ENCODE measurements at places on chromosomes 5 and 9.

DNA sequence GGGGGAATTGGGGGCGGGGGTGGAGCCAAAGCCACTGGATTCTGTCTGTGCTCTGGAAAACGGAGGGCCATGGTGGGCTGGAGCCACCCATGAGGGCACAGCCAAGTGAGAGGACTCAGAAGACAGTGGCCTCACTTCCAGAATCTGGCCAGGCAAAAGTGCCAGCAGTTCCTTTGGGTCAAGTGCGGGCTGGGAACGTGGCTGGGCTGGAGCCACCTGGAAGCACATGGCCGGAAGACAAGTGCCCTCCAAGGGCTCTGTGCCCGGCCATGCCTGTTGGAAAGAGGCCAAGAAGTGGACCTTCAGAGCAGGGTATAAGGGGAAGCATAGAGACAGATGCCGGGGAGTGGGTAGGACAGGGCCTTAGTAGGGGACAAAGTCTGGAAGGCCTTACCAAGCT, 11.7 kb upstream of the SH3PXD2B start:
- no peak for DNase-seq

DNA sequence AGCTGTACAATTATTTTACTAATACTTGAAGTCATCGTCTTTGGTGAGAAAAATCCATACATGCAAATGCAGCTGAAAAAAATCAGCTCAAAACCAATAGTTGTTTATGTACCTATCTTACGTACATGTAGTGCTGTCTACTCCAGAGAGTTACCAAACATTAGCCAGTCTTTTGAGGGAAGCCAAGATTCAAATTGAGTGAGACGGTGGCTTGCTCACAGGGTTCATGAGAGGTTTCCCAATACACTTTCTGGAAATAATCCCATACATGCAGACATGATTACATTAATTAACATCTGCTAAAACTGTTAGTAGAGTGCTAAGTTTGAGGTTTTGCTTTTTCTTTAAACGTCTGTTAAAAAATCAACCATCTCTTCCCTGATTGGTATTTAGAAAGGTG, 2.3 kb downstream of the C9orf72 start:
- DNase-seq, result no peak

GRCh38 chr5:93358176-93358575, 222.8 kb downstream of the NR2F1-AS1 start:
- no peak for DNase-seq

- no peak for DNase-seq
Observed at GRCh38 chr9:91061506-91061905, 259.9 kb downstream of the SYK start.
